MCF 10A (cell line): ENCODE measurements at places on chromosomes 6 and 20. TPM values are rescaled to one million over a fixed set of nuclear protein-coding genes. Genes with fewer than 3 reads are reported as not detected.

GRCh38 chr6:36373368-36374019 lies 14.0 kb downstream of the ETV7 start:
- peak; percentile 71 for DNase-seq
- H3K36me3 ChIP-seq: no peaks in the 10 kb centered on the region
- H3K4me1 ChIP-seq: peaks cover 21% of the 10 kb centered on the region
- no peak overlapping the region for H3K4me3 ChIP-seq
- peaks cover 13% of the 10 kb centered on the region for H3K27me3 ChIP-seq

- peaks cover 8% of the 10 kb centered on the region for H3K4me1 ChIP-seq
- no peak for DNase-seq
- H3K27ac ChIP-seq: no peak overlapping the region
- no peaks in the 10 kb centered on the region for H3K27me3 ChIP-seq
Observed at GRCh38 chr20:32327087-32327681, 30.9 kb upstream of the ASXL1 start.

The PHACTR3 gene
- 4.5 and 22.8 TPM in 2 replicates for total RNA-seq

The SLC17A9 gene
- 0.07 TPM in 1 of 2 replicates, not detected in the other for total RNA-seq

The CAGE1 gene
- 0.33 and 0.47 TPM in 2 replicates for total RNA-seq

The BMP7 gene
- total RNA-seq: not detected in 2 replicates

The TAGAP gene
- total RNA-seq: not detected in 2 replicates

The KHDC1 gene
- total RNA-seq: 1.3 and 2.6 TPM in 2 replicates

The OOEP gene
- not detected in 2 replicates for total RNA-seq

DNA sequence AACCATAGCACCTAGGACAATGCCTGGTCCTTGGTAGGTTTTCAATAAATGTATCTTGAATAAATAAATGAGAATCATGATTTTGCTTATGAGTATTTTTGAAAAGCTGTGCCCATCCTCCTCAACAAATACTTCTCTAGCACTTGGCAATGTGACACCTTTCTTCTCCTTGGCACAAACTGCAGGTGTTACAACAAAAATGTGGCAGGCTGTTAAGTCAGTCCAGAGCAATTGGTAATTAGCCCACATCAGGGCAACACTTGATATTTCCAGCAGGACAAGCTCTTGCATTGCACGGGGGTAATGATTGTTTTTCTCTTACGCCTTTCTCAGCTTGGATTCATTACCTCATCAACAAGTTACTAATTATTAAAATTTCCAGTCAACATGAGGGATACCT lies 31.6 kb upstream of the SNX9 start:
- no peaks in the 10 kb centered on the region for H3K36me3 ChIP-seq
- H3K27me3 ChIP-seq: no peaks in the 10 kb centered on the region
- no peaks in the 10 kb centered on the region for H3K4me1 ChIP-seq
- no peak for DNase-seq
- no peak overlapping the region for H3K4me3 ChIP-seq

DNA sequence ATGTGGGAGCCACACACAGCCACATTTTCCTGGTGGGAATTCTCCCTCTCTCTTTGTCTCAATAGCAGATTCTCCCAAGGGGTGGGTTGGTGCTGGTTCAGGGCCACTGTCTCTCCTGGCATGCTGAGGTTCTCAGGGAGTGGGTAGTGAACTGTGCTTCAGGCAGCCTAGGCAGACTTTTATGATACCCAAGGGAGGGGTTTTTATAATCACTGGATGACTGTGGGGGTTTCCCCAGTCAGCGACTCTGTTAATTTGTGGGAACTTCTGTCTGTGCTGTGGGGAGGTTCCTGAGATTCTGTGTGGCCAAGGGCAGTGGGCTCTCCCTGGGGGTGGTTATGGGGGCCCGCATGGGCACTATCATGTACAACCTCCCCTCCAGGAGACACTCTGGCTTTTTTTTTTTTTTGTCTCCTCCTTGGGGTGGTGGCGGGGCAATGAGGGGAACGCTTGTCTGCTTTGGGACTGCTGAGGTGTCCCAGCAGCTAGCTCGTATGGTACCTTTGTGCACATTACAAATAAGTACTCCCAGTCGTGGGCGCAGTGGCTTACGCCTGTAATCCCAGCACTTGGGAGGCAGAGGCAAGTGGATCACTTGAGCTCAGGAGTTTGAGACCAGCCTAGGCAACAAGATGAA lies 10.0 kb downstream of the PTK7 start:
- DNase-seq: no peak
- peaks cover 15% of the 10 kb centered on the region for H3K4me1 ChIP-seq
- H3K36me3 ChIP-seq: peaks cover 4% of the 10 kb centered on the region

The CD93 gene
- not detected in 2 replicates for total RNA-seq

DNA sequence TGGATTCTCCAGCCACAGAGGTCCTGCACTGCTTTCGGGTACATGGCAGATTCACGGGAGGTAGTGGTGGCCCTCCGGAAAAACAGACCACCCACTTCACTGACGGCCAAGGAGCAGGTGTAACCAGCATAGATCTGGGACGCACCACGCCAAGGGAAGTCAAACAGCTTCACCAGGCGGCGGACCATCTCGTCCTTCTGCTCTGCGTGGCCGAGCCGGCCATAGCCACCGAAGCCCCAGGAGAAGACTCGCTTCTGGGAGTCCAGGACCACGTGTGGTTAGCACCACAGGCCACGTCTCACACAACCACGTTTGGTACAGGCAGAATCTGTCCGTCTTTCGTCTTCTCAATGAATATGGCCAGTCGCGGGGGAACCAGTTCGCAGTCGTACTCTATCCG lies 184.8 kb upstream of the COL21A1 start:
- DNase-seq: no peak
- H3K4me3 ChIP-seq: no peak overlapping the region
- no peaks in the 10 kb centered on the region for H3K36me3 ChIP-seq

DNA sequence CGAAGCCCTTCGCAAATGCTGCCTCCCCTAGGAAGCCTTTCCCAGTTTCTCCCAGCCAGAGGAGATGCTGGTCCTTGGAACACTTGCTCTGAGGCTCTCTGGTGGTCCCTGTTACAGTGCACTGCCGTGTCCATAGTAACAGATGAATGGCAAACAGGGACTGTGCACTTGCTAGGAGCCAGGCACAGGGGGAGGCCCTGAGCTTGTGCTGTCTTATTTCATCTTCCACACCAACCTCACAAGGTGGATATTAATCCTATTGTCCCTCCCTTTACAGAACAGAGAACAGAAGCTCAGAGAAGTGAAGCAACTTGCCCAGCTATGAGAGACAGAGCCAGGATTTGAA lies 19.0 kb downstream of the SRC start:
- no peak overlapping the region for H3K4me3 ChIP-seq
- no peaks in the 10 kb centered on the region for H3K4me1 ChIP-seq
- H3K36me3 ChIP-seq: peaks cover 37% of the 10 kb centered on the region
- H3K27ac ChIP-seq: no peak overlapping the region
- DNase-seq: no peak

- H3K36me3 ChIP-seq: no peaks in the 10 kb centered on the region
- DNase-seq: peak; percentile 97
- H3K4me3 ChIP-seq: no peak overlapping the region
- peak overlapping the region; percentile 57 for H3K27ac ChIP-seq
- H3K27me3 ChIP-seq: peaks cover 20% of the 10 kb centered on the region
Observed at GRCh38 chr6:167791091-167791779, 35.5 kb upstream of the AFDN start.

The NHLRC1 gene
- not detected in 2 replicates for total RNA-seq

GRCh38 chr6:816510-817084 lies 123.7 kb upstream of the EXOC2 start:
- no peak overlapping the region for H3K4me3 ChIP-seq
- H3K4me1 ChIP-seq: peaks cover 5% of the 10 kb centered on the region
- no peak for DNase-seq
- peaks cover 5% of the 10 kb centered on the region for H3K36me3 ChIP-seq
- H3K27me3 ChIP-seq: peaks cover 11% of the 10 kb centered on the region
- H3K27ac ChIP-seq: no peak overlapping the region
